Cerebellar nuclear complex (tissue), 1 donor: ENCODE measurements at places on chromosomes 13 and 19.

- DNase-seq, result no peak
These were observed 6.0 kb upstream of the ZNF614 start for GRCh38 chr19:52034051-52034728.

DNA sequence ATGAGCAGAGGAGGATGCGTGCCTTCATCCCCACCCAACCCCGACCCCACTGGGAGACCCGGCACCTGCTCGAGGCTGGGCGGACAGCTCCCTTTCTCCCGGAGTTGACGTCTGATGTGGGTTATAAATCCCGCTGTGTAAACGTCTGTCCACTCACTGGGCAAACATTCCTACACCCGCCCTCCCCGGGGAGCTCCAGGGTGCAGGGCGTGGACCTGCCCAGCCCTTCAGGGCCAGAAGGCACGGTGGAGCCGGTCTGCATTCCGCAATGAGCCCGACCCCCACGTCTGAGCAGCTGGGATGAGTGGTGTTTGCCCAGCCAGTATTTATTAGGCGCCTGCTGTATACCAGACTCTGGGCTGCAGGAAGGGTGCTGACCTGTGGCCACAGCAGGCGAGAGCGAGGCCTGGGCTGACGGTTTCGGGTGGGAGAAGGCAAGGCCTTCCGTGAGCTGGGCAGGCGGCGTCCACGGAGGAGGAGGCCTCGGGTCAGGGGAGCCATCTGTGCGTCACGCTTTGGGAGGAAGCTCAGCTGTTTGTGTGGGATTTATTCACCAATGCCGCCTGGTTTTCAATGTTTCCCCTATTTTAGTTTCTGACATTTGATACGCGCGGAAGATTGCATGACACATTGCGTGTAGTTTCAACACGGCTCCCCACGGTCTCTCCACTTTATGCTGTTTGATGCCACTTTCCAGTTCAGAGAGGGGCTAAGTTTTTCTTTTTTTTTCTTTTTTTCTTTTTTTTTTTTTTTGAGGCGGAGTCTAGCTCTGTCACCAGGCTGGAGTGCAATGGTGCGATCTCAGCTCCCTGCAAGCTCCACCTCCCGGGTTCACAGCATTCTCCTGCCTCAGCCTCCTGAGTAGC is 2.0 kb downstream of the MISP start:
- no peak for DNase-seq

DNA sequence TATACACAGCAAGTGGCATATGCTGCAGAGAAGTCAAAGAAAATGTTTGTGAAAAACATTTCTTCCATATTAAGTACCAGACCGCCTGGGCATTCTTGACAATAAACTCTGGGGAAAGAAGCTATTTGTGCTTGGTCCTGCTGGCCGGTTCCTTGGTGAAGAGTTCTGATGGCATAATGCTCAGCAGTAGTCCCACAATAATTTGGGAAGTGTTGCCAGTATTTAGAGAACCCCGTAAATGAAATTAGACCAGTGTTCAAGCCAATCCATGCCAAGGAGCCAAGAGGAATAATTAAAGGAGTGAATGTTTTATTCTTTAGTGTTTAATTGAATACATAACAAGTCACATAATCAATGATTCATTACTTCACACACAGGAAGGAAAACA is 6.3 kb downstream of the KCTD12 start:
- DNase-seq, result no peak

DNA sequence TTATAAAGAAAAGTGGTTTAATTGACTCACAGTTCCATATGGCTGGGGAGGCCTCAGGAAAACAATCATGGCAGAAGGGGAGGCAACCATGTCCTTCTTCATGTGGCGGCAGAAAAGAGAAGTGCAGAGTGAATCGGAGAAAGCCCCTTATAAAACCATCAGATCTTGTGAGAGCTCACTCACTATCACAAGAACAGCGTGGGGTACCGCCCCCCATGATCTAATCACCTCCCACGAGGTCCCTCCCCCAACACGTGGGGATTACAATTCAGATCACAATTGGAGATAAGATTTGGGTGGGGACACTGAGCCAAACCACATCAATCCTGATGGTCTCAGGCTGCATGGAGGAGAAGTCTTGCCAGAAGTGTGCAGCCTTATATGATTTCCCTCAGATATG is 26.0 kb downstream of the TM9SF2 start:
- DNase-seq, result no peak

- DNase-seq, result no peak
These were observed 2.1 kb downstream of the DNAJB1 start for GRCh38 chr19:14516048-14516534.

DNA sequence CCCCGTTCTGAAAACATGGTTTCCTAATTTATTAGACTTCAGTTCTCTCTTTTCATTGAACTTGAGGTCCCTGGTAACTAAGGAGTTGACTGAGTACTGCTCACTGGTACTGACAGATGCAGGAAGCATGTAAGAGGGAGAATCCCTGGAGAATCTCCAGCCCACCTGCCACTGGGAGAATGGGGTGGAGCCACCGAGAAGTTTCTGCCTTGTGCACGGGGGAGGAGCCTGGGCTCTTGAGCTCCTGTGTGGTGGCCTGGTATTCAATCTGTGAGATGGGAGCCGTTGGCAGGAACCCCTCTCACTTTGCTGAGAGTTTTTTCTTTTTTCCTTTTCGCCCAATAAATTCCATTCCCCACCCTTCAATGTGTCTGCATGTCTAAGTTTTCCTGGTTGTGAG is 13.2 kb upstream of the AKAP11 start:
- DNase-seq, result no peak

DNA sequence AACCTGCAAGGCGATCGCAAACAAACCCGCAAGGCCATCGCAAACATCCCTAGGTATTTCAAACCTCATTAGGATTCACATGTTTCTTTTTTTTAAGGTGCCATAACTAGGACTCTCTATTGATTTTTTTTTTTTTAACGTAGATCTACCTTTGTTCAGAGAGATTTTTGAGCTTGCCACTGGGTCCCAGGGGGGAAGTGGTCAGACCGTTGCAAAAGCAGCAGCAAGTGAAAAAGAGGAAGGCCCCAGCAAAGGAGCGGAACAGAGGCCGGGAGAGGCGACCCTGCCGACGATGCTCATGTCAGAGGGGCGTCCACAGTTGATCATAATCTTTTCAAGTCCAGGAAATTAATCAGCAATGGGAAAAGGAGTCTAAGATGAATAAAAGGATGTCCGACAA is 32.7 kb upstream of the FLT1 start:
- DNase-seq, result no peak

- DNase-seq, result no peak
These were observed 85.2 kb downstream of the EDNRB start for GRCh38 chr13:77833331-77833863.

- DNase-seq, result no peak
These were observed 9.5 kb downstream of the IL4I1 start for GRCh38 chr19:49887037-49887664.

DNA sequence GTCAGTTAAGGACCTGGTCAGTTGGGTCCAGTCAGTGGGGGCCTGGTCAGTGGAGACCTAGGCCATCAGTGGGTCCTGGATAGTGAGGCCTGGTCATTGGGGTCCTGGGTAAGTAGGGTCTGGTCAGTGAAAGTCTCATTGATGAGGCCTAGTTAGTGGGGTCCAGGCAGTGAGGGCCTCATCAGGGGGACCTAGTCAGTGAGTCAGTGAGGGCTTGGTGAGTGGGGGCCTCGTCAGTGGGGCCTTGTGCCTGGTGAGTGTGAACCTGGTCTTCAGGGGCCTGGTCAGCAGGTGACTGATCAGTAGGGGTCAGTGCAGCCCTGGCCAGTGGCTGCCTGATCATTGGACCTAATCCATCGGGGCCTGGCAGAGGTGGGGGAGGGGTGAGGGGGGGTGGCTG is 42.6 kb upstream of the TPM4 start:
- no peak for DNase-seq

DNA sequence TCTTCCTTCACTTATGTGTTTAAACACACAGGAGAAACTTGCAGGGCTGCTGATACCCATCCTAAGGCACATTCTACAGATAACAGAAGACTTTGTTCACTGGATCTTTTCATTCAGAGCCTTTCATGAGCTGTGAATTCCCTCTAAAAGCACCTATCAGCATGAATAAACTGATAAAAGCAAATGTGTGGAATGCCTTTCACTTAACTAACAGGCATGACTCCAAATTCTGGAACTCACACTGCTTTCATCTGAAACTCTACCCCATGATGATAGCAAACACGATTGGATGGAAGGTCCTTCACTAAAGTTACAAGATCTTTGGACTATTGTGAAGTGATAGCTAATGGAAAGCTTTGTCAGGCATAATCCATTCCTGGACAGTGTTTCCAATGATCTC is 457.3 kb downstream of the EFNB2 start:
- DNase-seq, result no peak

DNA sequence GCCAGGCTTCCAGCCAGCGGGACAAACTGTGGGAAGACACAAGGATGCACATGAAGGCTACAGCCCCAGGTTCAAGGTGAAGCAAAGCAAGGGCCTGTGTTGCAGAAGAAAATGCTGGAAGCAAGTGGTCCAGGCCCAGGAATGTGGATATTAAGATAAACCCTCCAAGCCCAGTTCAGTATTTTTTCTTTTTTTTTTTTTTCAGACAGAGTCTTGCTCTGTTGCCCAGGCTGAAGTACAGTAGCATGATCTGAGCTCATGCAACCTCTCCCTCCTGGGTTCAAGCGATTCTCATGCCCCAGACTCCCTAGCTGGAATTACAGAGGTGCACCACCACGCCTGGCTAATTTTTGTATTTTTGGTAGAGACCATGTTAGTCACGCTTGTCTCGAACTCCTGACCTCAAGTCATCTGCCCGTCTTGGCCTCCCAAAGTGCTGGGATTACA is 4.4 kb downstream of the PRDX2 start:
- DNase-seq, result no peak

- DNase-seq, result no peak
These were observed at the start of gene MUC16 for GRCh38 chr19:9009935-9010651. Gene MUC16 (minus strand): TSS chr19:9010409.

DNA sequence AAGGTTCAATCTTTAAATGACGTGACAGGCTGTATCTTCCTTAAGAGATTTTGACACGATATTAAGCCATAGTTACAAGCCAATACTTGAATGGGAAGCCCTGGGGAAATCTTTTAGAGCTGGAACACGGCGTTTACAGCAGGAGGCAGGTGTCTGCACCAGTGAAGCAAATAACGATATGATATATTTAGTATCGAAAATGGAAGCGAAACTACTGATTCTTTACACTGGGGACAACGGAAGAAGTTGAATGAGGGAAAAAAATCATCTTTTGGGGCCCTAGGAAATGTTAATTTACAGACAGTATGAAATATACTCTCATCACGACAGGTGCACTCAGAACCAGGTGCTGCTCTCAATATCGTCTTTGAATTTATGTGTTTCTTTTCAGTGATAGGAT is 793.9 kb upstream of the PCDH20 start:
- no peak for DNase-seq

- DNase-seq, result peak; percentile 52
These were observed 71.0 kb downstream of the ZNF486 start for GRCh38 chr19:20237773-20238623.

- no peak for DNase-seq
These were observed 2.6 kb downstream of the CIRBP start for GRCh38 chr19:1271528-1272422.

DNA sequence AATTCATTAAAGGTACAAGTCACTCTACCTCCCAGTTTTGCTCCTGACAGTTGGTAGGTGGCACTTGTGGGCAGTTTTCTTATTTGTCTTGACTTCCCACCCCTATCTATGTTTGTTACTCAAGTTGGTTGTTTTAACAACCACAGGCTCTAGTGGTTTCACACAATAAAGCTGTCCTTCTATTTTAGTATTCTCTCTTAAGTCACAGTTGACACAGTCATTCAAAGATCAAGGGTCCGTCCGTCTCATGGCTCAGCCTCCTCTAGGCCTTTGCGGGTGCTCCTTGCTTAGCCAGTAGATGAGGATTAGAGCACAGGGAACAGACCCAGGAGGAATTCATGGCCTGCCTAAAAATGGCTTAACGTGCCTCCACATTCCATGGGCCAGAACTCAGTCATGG is 573.7 kb downstream of the IRS2 start:
- no peak for DNase-seq

DNA sequence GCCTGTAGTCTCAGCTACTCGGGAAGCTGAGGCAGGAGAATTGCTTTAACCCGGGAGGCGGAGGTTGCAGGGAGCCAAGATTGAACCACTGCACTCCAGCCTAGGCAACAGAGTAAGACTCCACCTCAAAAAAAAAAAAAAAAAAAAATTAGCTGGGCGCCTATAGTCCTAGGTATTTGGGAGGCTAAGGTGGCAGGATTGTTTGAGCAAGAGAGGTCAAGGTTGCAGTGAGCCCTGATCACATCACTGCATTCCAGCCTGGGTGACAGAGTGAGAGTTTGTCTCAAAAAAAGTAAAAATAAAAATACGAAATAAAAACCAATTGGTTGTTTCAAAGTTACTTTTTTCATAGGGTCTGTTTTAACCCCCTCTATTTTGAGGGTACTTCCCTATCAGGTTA is 1.3 kb upstream of the LMNB2 start:
- DNase-seq, result no peak

- DNase-seq, result no peak
These were observed 23.1 kb upstream of the INTS6 start for GRCh38 chr13:51475727-51476501.

GRCh38 chr19:34237283-34237682 is 17.1 kb upstream of the GARRE1 start:
- DNase-seq, result no peak

- DNase-seq, result no peak
These were observed 17.6 kb upstream of the TNFRSF19 start for GRCh38 chr13:23552661-23553060.

GRCh38 chr19:1384478-1385110 is 887 bp downstream of the NDUFS7 start:
- no peak for DNase-seq

- no peak for DNase-seq
These were observed 8.8 kb upstream of the CACNG6 start for GRCh38 chr19:53982611-53983010.

DNA sequence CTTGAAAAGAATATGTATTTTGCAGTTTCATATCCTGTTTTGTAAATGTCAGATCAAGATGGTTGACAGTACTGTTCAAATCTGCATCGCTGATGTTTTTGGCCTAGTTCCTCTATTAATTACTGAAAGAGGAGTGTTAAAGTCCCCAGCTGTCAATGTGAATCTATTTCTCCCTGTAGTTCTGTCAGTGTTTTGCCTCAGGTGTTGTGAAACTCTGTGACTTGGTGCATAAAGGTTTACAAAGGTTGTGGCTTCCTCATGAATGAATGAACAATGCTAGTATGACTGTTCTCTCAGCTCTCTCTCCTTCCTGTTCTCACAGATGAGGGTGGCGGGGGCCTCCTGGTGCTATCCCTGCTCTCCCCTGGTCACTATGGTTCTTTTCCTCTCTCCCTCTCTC is 142.4 kb downstream of the MYCBP2 start:
- no peak for DNase-seq

DNA sequence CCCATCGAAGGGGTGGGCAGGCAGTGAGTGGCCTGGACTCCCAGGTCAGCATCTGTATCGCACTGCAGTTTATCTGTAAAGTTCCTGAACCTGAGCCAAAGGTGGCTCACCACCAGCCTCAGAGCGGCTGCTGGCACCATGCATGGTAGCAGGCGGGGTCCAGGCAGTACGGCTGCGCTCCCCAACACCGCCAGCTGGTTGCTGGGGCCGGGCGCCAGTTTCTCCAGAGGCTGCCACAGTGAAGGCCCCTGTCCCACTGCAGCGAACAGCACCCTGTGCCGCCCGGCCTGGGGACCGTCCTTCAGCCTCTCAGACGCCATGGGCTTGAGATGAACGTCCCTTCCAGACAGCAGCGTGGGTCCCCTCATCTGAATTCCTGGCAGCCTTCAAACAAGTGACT is 109.8 kb downstream of the KDM4B start:
- DNase-seq, result no peak

- no peak for DNase-seq
These were observed 114.5 kb downstream of the POSTN start for GRCh38 chr13:37484056-37484455.

GRCh38 chr13:98972627-98973026 is 5.2 kb downstream of the DOCK9 start:
- DNase-seq, result no peak
